Transverse colon (tissue), 4 donors: ENCODE measurements at places on chromosomes 12 and 14.

- no peak for DNase-seq
Measured at GRCh38 chr12:8145754-8146441, 10.9 kb upstream of the ZNF705A start.

DNA sequence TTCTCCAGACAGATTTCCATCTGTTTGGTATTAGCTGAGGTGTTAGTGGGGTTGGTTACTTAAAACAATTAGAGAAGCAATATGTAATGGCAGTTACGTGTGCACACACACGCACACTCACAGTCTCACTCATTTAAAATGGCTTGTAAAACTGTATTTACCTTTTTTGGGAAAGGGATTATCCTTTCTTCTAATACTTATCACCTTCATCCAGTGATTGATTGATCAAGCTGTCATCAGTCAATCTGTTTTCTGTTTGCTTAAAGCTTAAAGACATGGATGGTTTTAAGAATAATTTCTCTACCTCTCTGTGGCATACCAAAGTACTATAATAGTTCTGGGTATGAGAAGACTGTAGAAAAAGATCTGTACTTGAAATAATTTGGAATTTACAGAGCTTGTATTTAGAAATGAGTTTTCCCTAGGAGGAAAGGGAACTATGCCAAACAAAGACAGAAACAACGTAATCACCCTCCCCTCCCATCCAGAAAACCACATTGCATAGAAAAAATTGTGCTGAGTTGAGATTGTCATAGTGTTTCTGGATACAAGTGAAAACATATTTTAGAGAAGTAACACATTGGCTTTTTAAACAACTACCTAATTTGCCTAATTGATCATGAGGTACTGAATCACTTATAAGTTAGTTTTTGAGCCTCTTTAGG, 455.8 kb downstream of the PCNX1 start:
- DNase-seq: no peak

GRCh38 chr12:62130402-62130801, 129.8 kb upstream of the USP15 start:
- no peak for DNase-seq

- no peak for DNase-seq
Measured at GRCh38 chr12:46108721-46109120, 118.3 kb upstream of the SCAF11 start.

DNA sequence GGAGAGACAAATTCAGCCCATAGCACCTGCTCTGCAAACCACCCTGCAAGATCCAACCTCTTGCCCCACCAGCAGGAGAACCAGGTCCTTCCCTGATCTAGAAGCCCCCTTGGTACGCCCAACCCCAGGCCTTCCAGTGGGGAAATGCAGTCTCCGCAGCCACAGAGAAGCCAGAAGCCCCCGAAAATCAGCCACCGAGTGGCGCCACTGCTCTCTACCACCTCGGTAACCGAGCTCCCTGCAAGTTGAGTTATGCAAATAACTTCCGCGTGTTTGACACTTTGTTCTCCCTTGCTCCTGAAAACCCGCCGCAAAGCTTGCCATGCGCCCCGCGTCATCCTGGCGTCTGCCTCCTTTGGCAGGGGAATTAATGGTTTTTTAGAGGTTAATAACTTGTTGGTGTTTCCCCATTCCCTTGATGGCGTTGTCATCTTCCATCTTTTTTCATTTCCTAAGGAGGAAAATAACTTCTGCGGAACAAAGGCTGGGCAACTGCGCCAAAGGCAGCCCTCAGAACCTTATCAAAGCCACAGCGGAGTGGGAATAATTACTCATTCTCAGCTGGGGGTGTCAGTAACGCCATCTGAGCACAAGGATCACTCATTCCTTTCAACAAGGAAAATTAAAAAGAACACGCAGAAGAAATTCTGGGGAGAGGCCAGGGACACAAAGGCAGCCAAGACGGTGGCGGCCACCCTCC, 60.4 kb downstream of the FZD10 start:
- no peak for DNase-seq

GRCh38 chr12:79637093-79637492, 53.7 kb downstream of the PAWR start:
- no peak for DNase-seq

GRCh38 chr12:7127916-7128626, 618 bp downstream of the RBP5 start:
- DNase-seq: no peak

GRCh38 chr12:127809275-127809674, 457.7 kb upstream of the TMEM132C start:
- no peak for DNase-seq

DNA sequence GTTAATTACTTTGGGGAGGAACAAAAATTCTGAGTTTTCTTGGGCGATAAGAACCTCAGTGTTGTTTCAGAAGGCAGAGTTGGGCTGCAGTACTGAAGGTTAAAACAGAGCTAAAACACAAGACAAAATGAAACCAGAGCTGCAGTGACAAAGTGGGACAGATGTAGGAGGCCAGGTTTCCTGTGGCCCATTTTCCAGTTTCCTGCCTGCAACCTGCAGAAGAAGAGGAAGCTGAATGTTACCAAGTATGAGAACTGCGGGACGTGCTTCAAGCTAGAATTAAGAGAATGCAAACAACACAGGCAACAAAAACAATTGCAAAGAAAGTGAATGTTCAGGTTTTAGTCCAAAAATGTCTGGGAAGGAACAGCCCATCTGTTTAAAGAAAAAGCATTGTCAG, 17.8 kb downstream of the ELK3 start:
- DNase-seq: no peak

DNA sequence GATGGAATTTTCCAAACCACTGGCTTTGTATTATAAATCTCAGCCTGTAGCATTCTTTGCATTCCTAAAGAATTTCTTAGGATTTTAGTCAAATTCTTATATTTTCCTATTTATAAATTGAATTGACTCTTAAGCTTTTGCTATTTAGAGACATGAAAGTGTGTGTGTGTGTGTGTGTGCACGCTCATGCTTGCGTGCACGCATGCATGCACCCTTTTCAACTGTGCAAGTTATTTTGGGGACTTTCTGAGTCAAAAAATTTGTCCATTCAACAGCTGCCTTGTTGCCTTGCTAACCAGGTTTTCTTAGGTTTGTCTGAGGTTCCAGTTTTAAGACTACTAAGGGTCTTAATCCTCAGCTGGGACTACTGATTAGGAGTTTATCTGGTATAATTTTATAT, 42.6 kb downstream of the GPATCH2L start:
- DNase-seq: no peak

DNA sequence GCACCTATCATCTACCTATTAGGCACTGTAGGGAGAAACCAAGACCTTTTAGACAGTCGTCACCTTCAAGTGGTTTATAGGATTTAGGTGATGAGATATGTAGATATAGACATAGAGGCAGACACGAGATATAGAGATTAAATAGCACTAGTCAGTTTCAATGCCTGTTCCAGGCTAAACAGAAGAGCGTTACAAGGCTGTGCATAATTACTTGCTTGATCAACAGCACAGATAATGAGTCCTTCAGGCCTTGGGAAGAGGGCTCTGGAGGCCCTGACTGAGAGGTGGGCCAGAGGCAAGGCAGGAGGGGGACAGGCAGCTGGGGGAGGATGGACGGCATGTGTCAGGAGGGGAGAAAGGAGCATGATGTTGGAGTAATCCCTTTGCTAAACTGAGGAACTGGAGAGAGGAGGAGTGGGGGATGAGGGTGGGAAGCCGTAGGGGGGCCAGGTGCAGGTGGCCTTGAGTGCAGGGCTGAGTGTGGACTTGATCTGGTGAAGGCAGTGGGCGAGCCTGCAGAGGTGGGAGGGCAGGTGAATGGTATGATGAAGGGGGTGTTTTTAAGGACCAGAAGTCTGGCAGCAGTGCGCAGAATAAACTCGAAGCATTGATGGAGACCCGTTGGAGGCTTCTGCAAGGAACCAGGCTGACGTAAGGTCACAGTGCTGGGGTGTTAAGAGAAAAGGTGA, 43.9 kb upstream of the ATP23 start:
- no peak for DNase-seq

- no peak for DNase-seq
Measured at GRCh38 chr14:75313294-75313693, 34.7 kb downstream of the FOS start.

- DNase-seq: no peak
Measured at GRCh38 chr14:92463141-92463540, 50.4 kb upstream of the RIN3 start.

DNA sequence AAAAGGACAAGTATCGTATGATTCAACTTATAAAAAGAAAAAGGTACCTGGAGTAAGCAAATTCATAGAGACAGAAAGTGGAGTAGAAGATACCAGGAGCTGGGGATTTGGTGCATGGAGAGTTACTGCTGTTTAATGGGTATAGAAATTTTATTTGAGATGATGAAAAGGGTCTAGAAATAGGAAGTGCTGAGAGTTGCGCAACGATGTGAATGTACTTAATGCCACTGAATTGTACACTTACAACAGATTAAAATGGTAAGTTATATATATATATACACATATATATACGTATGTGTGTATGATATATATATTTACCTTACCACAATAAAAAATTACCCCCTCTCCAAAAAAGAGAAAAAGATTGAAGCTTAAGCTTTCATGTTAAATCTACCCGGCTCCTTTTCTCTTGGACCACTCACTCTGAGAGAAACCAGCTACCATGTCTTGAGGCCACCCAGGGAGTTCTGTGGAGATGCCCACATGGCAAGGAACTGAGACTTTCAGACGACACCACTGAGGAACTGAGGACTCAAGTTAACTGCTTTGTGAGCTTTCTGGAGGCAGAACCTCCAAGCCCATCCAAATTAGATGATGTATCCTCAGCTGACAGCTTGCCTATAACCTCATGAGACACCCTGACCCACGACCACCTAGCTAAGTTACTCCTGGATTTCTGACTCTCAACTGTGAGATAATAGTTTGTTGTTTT, 130.0 kb upstream of the BTG1 start:
- DNase-seq: no peak
